NCI-H2081 (cell line): ENCODE measurements at places on chromosomes 2 and 18.
A peak's percentile ranks its signal among the peaks of the same experiment; 100 is the strongest.

- DNase-seq, result no peak
These were observed 77.6 kb upstream of the ZNF516 start for GRCh38 chr18:76572518-76573247.

DNA sequence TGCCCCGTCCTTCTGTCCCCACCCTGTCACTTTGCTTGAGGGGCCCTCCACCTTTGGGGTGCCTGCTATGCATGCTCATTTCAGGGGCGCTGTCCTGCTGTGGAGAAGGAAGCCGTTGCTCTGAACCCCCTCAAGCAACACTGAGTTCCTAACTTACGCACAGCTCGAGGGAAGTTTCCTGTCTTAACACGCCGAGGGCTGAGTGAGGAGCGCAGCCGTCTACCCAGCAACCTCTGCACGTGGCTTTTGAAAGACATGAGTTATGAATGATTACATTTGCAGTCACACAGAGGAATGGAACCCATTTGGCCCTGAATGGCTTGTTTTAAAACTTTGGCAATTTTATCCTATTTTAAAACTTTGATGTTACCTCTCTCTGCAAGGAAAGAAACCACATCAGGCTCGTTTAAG lies 14.0 kb downstream of the RAMP1 start:
- no peak for DNase-seq

GRCh38 chr2:112605926-112606325 lies 21.5 kb downstream of the CHCHD5 start:
- DNase-seq, result no peak

DNA sequence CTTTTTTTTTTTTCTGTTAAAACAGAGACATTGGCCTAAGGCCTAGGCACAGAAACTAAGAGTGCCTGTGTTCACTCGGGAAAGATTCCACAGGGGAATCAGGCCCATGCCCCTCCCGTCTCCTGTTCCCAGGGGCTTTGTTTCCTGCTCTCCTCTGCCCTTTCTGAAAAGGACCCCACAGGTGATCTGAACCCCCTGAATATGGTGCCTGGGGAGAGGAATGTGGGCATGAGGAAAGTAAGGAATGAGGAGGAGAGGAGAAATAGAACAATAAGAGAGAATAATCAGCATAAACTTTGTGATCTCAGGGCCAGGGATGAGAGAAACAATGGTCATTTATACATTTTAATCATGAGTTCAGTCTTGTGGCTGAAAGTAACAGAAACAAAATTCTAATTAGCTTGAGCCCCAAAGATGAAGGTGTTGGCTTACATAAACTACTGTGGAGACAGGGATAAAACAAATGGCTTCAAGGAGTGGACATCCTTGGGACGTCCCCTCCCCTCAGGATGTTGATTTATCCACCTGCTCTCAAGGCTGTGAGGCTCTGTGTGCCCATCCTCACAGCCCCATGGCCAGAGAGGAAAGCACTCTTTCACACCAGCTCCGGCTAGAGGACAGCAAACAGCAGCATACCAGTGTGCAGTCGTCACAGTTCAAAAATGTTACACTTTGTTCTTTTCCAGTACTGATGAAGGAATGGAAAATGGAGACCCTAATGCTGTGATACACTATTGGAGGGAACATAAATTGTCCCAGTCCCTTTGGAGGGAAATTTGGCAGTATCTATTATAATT lies 46.4 kb upstream of the MRPL33 start:
- DNase-seq, result no peak

DNA sequence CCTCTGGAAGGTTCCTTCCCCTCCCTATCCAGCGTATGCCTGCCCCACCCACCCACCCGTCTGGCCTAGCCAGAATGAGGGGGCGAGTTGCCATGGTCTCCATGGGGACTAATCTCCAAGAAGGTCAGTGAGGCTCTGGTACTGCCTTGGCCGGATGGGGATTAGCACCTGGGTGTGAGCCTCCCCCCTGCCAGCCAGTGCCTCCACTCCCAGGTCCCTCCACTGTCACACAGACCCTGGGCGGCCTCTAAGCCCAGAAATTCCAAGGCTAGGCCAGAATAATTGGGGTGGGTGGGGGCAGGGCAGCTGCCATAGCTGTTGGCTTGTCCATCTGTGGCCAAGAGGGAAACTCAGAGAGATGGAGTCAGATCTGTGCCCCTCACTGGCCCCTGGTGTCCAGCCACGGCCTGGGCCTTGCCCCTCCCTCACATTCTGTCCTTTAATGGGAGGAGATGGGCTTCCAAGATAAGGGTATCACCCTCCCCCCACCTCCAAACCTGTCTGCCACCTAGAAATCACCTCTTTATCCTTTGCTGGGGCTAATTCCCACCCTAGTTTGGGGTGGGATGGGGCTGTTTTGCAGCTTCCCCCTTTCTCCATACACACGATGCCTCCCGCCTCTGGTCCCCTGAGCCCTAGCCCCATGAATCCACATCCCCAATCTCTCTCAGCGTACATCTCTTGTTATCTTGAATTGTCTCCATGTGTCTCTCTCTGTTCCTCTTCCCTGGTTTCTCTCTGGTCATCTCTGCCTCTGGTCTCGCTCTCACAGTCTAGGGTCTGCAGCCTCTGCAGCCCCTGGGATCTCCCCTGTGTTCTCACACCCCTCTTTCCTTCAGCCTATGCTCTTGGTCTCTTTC lies 6.0 kb upstream of the CRYBA2 start:
- DNase-seq, result peak; percentile 52

- no peak for DNase-seq
These were observed 58.2 kb upstream of the ST6GAL2 start for GRCh38 chr2:106944215-106944614.

DNA sequence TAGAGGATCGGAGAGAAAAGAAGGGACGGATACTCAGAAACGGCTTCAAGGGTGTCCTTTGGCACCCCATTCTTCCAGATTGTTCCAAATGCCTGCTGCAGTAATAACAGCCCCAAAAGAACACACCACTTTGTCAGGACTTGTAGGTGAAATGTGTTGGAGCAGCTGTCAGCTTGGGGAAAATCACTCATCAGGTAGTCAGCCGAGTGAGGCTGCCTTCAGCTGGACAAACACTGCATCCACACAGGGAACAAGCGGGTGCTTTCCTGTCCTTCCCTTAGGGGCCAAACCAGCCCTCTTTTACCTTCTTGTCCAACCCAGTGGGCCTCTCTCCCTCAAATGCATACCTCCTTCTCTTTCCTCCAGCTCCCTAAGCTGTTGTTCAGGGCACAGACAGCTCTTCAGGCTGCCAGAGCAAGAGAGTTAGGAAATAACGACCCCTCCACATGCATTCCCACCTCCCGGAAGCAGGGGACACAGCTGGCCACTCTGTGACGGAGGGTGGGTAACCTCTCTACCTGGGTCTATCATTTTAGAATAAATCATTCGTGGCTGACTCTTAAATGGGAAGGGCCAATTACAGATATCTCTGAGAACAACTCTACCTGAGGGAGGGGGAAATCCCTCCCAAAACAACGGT lies 48.1 kb downstream of the BCL11A start:
- peak; percentile 81 for DNase-seq

DNA sequence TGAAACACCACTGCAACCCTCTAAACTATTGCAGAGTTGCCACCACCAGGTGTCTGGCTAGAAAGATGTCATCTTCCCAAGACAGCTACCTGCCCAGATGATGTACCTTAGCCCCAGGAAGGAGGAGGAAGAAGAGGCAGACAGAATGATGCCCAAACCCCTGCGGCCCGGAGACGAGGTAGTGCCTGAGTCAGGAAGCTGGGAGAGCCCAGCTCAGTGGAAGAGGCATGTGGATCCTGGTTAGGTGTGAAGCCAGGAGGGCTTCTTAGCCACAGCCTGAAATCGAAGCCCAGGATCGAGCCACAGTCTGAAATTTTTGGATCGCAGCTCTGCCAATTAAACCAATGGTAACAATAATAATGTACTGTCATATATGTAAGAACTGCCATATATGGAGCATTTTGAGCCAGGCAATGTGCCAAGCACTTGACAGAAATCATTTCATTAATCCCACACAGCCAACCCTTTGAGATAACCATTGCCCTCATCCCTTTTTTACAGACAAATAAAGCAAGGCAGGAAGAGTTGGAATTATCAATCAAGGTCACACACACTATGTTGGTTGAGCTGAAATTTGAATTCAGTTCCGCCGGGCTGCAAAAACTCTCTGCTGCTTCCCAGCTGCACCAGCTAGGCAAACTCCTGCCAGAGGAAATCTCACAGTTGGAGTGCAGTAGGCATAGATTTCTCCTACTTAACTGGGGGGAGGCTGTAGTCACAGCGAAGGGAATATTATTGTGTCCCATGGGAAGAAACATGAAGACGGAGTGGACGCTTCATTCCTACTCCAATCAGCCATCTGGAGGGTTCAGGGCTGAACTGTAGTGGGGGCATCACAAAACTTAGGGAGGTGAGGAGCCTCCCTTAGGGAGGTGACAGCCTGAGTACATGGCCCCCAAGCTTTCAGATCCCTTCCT lies 19.4 kb upstream of the CYP1B1 start:
- no peak for DNase-seq

GRCh38 chr18:23798249-23798648 lies 109.0 kb downstream of the LAMA3 start:
- no peak for DNase-seq

DNA sequence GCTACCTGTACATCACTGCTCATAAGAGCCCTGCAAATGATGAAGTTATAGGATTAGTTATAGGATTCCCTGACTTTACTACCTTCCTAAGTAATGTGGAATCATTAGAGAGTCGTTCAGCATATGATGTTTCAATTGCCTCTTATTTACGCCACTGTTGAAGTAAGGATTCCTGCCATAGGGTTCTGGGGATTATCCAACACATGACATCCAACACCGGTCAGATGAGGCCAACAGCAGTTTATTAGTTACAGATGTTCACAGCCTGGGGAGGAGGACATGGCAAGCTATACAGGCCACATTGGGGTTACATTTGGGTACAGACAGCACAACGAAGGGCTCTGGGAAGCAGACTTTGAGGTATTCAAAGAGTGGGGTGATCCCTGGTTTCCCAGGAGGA lies 134.1 kb upstream of the MC4R start:
- no peak for DNase-seq

GRCh38 chr18:10852385-10853303 lies 296.7 kb downstream of the PIEZO2 start:
- no peak for DNase-seq

GRCh38 chr2:44522846-44523245 lies 161.1 kb downstream of the CAMKMT start:
- DNase-seq, result no peak

DNA sequence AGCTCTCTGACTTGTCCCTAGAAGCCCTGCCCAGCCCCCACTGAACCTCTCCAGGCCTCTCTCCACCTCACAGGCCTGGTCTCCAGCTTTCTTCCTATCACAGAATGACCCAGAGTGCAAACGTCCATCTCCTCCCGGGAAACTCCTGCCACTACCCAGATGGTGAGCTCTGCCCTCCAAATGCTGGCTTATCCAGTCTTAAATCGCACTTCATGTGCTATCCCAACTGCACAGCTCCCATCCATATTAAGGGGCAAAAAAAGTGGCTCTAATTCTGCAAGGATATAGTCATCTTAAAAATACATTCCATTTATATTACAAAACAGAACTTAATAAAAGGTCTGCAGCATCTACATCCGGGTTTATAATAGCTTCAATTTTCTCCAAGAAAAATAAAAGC lies 70.8 kb upstream of the CDC42EP3 start:
- no peak for DNase-seq

DNA sequence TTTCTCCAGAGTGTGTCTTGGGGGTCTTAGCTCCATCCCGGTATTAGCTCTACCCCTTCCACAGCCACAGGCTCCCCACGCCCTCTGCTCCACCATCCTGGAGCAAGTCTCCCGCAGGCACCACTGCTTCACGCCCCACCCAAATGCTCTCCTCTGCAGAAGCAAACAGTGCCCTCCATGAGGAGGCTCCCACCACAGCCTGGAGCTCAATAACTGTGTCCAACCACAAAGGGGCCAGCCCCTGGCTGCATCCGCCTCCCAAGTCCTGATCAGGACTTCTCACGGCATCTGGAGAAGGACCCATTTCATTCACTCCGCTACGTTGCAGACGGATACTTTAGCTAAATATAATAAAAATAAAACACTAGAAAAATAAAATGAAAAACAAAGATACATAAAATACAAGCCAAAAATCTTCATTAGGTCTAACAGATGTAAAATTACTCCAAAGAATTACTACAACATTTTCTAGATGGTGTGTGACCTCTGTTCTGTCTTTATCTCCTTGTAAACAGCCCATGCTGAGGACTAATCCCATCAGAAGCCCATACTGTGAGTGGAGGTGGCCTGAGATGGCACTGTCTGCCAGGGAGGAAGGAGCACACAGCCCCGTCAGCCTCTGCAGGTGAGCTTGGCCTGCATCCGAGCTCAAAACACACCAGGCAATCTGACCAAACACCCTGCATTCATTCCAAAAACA lies 210.8 kb upstream of the RAB6C start:
- DNase-seq, result no peak

- no peak for DNase-seq
These were observed 26.3 kb upstream of the SH3RF3 start for GRCh38 chr2:109102588-109103233.

GRCh38 chr18:9771261-9771976 lies 63.3 kb downstream of the RAB31 start:
- no peak for DNase-seq

DNA sequence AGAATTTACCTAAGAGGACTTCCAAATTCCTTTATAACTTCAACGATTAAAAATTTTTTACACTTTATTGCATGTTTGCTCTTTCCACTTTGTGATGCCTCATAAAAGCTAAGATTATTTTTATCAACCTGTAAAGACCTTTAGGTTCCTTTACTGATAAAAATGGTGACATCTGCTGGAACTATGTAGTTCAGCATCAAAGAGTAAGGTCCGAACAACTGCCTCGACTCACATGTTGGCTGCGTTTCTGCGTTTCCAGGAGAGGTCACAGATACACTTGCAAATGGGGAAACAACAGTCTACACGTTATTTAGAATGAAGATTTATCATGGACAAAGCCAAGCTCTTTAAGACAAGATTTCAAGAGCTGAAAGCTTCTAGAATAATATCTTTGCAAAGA lies 18.8 kb upstream of the TMX3 start:
- no peak for DNase-seq

GRCh38 chr2:217356781-217357180 lies 496.9 kb upstream of the TNP1 start:
- no peak for DNase-seq

- DNase-seq, result peak; percentile 21
These were observed 129.4 kb upstream of the DAPL1 start for GRCh38 chr2:158665536-158666302.

- DNase-seq, result no peak
These were observed 985.0 kb downstream of the BCL11A start for GRCh38 chr2:59568461-59568860.

DNA sequence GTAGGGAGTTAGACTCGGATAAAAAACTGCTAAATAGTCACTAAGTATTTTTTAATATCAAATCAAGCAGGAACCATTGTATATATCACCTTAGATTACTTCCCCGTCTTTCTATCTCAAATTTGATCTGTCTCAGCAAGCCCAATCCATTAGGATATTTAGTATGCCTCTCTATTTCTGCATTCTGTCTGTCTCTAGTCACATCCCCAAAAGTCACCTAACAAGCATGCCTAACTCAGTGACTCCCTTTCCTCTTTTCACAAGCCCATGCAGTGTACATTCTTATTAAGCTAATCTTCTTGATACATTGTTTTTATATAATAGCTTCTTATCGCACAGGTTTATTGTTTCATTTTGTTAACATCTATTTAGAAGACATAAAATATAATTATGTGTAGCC lies 57.8 kb downstream of the PDE1A start:
- no peak for DNase-seq

- DNase-seq, result no peak
These were observed 36.4 kb downstream of the LYPD1 start for GRCh38 chr2:132633635-132634034.

- no peak for DNase-seq
These were observed 125.2 kb downstream of the PTGR3 start for GRCh38 chr18:75083761-75084160.

GRCh38 chr2:26162963-26163362 lies 9.9 kb upstream of the GAREM2 start:
- DNase-seq, result no peak
